ENCODE measurements at places on chromosomes 13 and 19.

DNA sequence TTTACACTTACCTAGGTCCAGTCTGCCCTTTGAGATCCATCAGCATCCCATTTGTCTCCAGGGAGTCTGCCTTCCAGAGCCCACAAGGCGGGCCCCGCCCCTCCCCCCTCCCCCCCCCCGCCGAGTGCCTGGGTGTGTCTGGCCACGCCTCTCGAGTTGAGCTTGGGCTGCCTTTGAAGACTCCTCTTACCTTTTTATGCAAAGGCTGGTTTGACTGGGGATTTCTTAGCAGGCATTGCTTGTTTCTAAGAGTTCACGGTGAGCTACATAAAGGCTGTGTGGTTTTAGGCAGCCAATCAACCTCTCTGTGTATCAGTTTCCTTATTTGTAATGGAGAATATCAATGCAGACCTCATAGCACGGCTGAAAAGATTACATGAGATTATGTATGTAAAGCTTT lies 11.3 kb downstream of the GPR12 start:
- no peak for DNase-seq

GRCh38 chr19:40542202-40542859 lies 34.3 kb upstream of the SHKBP1 start:
- peak; percentile 96 for DNase-seq

- no peak for DNase-seq
Observed at GRCh38 chr13:106586648-106587166, 18.8 kb upstream of the ARGLU1 start.

GRCh38 chr19:37218592-37218935 lies 550 bp downstream of the ZNF383 start:
- no peak for DNase-seq

DNA sequence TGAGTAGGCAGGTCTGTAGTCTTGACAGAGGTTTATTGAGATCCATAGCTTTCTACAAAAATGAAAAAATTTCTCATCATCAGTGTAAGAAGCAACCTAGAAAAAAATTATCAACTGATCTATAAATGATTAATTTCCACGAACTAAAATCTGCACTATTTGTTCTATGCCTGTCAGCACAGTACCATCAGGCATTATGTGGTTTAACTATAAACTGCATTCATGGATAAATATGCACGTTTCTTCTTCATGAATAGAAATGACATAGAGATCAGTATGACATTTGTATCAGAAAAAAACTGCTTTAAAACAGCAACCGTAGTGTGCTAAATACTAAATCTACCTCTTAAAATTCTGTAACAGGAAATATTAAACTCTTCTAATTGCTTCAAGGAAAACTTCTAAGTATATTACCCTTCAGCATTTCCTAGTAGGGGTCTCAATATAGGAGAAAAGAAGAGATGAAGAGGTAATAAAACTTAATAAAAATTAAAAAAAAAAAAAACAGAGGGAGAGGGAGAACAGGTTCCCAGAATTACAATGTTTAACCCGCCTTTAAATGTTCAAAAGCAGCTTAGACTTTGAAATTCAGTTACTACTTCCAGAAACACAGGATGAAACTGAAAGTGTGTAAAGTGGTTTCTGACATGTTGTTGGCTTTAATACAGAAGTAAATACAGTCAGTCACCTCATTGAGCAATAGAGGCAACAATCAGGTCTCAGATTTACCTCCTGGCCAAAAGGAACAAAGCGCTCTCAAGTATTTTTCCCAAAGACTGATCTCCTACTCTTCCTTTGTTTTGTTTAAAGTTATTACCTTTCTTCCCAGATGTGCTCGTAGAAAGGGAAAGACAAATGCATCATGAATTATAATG lies 144.4 kb downstream of the DIAPH3 start:
- DNase-seq: peak; percentile 6

DNA sequence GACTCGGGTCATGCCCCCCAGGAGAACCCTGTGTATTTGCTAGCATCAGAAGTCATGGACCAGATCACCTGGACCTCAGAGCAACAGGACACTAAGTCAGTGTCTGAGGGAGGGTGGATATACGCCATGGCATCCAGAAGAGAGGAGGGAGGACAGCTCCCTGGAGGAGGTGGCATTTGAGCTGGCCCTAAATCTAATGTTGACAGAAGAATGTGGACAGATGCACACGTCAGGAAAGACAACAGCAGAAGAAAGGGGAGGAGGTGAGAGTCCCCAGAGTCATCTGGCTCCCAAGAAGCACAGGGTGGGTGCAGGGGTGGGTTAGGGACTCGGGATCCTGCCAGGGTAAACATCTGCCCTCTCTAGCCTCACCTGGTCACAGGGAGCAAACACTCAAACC lies 24.5 kb upstream of the CCNE1 start:
- no peak for DNase-seq

DNA sequence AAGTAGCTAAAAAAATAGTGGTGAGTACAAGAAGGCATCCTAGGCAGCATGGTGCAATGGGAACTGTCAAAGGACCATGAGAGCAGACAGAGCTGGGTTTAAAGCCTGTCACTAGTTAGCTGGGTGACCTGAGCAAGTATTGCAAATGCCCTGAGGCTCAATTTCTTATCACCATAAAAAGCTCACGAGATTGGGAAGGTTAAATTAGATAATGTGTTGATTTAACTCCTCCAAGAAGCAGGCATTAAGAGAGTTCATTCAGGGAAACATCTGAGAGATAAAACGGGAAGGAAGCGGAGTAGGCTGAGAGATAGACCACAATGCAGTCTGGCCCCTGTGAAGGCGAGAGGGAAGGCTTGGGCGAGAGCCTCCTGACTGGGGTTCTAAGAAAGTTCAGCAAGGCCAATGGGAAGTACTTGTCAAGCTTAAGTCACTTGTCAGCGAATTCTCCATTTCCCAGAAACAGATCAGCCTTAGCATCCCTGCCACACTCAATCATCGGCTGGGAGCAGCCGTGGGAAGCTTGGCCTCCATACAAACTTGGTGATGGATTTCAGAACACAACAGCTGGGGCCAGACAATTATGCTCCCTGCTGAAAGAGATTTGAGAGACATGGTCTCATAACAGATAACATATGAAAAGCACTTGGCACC lies 105.5 kb downstream of the POU4F1 start:
- DNase-seq: peak; percentile 2

DNA sequence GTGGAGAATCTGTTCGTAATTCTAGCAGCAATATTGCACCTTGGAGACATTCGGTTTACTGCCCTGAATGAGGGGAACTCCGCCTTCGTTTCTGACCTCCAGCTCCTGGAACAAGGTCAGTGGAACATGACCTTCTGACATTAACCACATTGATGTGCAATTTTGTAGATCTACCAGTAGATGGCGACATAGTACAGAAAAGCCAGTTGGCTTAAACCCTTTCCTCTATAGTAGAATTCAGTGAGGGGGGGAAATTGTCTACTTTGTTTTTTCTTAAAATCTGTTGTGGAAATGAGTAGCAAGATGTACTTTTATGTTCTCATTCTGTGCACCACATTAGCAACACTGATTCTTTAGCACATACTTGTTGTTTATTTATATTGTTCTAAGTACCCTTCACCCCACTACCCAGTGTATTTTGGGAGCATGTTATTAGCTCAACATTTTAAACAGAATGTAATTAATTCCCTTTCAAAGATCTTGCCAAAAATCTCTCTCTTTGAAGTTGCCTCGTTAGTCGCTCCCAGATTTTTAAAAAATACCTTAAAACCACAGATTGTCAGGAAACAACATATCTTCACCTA lies 332.2 kb downstream of the MYO16 start:
- DNase-seq: peak; percentile 40

GRCh38 chr13:77781808-77782207 lies 84.3 kb downstream of the SLAIN1 start:
- peak; percentile 51 for DNase-seq

DNA sequence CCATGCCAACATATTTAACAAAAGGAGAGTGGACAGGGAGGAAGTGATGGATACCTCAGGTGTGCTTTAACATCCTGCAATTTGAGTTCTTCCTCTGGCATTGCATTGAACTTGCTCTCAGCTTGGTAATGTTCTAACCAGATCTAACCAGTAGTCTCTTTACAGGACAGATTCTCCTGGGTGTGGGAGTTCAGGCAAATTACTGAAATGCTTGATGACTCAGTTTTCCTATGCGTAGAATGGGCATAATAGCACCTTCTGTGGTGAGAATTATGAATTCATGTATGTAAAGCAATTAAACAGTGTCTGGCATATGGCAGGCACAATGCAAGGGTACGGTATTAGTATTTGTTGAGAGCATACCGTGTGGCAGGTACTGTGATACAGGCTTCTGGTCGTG lies 3.6 kb downstream of the AKAP11 start:
- no peak for DNase-seq

- DNase-seq: no peak
Observed at GRCh38 chr19:2494084-2494446, 18.1 kb downstream of the GADD45B start.

DNA sequence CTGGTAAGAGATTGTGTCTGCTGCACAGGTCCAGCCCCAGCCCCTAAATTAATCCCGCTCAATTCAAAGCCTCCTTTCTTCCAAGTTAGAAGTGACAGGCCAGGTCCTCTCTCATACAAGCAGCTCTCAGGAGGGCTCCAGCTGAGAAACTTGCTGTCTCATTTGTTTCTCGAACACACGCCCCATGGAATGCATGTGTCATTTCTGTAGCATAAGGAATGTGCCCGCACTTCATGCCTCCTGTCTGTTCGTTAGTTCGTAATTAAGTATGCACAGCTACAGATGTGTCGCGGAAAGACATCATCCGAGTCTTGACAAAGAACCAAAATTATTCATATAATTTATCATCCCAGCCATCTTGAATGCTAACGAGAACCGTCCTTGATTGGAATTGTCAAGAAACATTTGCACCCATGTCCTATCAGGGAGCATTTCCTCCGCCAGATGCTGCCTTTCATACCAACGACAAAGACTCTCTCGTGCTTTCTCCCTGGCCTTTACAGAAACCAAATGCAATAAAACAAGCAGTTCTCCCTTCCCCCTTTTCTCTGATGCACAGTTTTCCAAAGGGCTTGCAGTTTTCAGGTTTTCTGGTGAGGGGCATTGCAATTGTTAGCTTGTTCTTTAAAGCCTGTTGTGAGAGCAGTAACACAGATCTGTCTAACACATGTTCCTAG lies 133.5 kb downstream of the UQCRFS1 start:
- DNase-seq: no peak

DNA sequence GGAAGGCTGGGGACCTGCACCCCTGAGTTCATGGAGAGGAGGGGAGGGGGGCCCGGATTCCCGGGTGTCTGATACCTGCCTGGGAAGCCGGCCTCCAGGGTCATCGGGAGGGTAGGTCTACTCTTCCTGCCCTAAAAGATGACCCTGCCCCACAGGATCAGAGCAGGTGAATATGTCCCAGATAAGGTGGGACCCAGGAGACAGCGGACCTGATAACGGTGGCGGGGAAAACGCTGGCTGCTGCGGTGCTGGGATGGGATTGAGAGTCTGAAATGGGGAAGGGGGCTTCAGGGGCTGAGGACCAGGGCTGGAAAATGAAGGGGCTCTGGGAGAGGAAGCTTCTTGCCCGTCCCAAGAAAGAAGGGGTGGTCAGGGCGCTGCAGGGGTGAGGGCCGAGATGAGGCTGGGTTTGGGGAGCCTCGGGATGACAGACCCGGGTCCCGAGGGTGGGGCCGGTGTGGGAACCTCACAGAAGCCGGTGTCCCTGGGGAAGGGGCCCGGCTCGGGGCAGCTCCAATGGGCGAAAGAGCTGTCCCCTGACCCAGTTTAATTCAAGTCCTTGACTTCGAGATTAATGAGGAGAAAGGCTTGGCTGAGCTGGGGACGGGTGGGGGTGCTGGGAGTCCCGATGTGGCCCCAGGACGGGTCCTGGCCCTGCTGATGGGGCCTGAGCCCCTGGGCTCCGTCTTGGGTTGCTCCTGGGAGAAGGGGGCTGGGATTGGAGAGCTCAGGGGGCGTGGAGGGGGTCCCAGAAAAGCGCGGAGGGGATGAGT lies 823 bp downstream of the TTYH1 start:
- no peak for DNase-seq

DNA sequence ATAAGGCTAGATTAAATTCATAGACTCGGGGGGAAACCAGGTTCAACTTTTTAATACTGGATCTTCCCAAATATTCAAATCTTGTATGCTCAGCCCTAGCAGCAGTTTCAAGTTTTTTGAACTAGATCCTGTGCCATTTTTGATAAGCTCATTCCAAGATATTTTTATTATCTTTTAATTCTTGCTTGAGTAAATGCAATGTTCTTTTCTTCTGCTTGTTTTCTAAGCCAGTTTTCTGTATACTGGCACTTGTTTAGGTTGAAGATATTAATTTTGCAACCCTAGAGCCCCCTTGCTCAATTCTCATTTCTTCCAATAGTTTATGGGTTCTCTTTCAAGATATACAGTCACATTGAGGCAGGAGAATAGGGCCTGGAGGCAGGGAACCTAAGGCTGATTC lies 13.1 kb upstream of the PNMA8C start:
- peak; percentile 85 for DNase-seq

DNA sequence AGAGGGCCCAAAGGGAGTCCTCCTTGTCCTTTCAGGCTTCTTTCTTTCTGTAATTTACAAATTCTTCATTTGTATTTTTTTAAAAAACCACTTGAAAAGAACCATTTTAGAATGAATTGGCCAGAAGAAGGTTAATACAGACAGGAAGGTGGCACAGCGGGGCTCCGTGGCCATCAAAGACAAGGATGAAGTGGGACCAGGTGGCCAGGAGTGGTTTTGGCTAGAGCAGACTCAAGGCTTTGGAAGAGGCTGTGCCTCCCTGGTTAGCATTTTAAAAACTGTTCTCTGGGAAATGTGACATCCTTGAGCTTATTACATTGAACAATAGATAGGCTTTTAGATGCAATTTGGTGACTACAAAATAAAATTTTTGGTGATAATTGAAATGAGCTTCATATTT lies 48.4 kb downstream of the ATP8A2 start:
- DNase-seq: no peak

All from right lung (tissue), 10 donors.